Stimulated activated naive B cell treated with anti-CD40 and anti-IgM and Interleukin-4, amounts not matched to agents 10 μg/mL and 1 μg/mL and 100 μg/mL, for 72 hours (primary cell): ENCODE measurements at places on chromosomes 1 and 21.

DNA sequence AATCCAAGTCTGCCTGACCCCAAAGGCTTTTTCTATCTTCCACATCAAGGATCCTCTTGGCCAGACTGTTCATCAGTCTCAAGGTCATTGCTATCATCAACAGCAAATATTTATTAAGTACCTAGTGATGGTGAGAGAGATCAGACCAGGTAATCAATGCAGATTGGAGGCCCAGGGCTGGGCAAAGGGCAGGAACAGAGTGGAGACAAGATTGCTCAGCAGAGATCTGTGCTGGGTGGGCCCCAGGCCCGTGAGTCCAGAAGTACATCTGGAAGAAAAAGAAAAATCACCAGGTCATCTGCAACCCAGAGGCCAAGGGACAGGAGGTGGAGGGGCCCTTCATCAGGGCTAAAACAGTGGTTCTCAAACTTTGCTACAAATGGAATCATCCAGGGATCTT is 10.1 kb upstream of the PAQR7 start:
- DNase-seq = no peak

- no peak for DNase-seq
These were observed 46.2 kb downstream of the ACBD6 start for GRCh38 chr1:180456191-180456590.

DNA sequence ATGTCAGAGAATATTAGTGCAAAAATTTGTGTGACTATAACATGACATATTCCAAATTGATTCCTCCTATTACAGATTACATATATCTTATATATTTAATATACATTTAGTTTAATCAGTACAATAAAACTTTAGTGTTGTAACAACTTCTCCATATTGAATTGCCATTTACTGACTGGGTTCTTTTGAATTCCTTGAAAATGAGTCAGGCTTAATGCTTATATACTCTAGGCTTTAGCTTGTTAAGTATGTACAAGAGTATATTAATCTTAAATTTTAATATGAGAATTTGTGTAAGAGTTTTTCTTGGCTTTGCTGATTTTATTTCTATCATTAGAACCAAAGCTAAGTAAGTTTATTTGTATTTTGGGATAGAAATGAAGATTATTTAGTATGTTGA is 40.3 kb downstream of the XPR1 start:
- DNase-seq = no peak

GRCh38 chr21:19522381-19522780 is 1118.8 kb upstream of the TMPRSS15 start:
- DNase-seq = no peak

DNA sequence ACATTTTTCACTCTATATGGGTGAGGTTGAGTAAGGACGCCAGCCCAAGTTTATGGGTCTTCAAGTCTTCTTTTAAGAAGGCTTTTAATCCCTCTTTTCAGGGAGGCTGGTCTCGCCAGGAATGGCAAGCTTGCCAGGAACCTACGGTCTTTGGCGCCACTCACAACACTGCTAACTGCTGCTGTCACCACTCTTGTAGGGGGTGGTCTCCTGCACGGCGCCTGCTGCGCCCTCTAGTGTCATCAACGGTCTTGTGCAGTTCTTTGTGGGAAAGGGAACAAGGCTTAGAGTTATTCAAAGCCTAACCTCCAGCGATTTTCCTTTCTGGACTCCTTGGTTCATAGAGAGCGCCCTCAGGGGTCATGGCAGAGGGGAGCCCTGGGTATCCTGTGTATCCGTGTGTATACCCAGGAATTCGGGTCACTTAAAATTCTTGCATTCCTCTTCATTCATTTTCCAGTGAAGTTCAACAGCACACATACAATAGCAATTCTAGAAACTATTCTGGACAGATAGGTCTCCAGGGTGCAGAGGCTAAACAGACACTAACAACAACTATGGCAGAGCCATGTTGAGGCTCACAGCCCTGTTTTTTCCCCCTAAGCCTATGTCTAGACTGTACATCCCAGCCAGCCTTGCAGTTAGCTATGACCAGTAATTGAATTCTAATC is 392.8 kb upstream of the CAMK1G start:
- no peak for DNase-seq

DNA sequence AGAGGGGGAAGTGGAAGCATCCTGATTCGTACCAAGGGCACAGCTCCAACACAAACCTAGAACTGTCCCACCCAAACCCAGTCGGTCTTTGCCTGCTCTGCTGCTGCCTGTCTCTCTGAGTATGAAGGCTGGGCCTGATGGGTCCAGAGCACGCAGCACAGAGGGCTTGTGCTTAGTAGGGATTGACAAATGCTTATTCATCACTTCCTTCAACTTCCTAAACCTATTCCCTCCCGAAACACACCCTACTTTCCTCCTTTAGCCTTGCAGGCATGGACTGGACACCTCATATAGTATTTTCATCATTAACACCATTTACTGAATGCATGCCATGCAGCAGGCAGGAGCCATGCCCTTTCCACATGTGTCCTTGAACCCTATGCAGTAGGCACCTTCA is 31.3 kb downstream of the FOXO6 start:
- no peak for DNase-seq

- no peak for DNase-seq
These were observed 30.9 kb downstream of the TRIM11 start for GRCh38 chr1:228375578-228376261.

DNA sequence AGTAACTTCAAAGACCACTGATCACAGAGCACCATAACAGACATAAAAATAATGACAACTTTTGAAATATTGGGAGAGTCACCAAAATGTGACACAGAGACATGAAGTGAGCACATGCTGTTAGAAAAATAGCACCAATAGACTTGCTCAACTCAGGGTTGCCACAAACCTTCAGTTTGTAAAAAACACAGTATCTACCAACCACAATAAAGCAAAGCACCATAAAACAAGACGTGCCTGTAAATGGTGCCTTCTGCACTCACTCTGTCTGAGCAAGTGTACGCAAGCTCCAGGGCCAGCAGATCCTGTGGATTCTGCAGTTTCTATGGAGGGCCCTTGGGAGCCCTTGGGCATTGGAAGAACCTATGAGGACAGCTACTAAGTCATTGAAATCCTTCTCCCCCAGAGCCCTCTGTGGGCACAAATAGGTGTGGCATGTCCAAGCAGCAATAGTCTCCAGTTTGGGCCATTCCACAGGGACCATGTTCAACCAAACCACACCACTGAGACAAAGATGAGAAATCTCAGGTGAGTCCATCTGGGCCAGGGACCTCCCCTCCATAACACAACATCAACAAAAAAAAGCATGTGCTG is 116.9 kb upstream of the RAB4A start:
- DNase-seq = no peak

DNA sequence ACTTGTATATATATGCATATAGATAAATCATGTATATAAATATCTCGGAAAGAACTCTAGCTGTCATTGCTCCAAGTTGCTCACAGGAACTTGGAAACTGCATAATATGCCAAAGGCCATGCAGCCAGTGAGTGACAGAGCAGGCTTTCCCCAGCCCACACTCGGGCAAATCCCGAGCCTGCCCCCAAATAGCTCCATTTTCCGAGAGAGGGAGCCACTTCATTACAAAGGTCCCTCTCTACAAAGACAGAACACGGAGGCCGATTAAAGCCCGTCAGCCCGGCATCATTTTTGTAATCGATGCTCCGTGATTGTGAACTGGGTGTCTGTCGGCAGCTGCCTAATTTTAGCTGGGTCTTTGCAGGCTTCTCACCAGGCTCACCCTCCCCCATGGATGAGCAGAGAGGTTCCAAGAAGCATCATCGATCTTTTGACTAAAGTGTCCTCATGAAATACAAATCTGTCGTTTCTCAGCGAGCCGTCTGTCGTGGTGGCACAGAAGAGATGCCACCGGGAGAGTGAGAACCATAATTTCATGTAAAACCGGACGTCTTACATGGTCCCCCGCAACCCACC is 663.9 kb downstream of the PTPRU start:
- no peak for DNase-seq

DNA sequence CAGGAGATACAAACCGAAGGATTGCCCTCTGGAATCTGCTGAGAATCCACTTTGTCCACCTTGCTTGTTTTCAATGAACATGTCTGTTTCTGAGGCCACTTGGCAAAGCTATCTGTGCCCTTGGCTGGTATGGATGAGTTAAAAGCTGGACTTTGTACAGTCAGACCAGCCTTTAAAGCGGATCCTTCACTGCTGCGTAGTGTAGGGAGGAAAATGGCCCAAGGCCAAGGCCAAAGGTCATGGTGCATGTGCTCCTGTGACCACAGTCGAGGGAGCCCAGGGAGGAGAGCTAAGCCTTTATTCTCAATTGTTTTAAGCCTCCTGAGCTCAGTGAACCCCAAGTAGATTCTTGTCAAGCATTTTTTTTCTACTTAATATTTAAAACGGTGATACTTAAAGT is 37.0 kb downstream of the KCNJ15 start:
- no peak for DNase-seq

DNA sequence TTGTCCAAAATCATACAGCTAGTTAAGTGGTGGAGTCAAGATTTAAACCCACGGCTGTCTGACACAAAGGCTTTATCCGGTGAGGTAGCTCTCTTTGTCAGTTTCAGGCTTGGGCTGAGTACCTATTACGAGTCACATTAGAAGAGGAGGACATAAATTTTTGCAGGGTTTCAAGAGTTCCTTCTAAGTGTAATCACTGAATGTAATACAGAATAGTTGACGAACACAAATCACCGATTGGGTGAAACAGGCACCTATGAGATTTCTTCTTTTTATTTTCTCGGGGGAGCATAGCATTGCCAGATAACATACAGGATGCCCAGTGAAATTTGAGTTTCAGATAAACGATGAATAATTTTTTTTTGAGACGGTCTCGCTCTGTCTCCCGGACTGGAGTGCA is 847 bp downstream of the PSMD4 start:
- DNase-seq = no peak

DNA sequence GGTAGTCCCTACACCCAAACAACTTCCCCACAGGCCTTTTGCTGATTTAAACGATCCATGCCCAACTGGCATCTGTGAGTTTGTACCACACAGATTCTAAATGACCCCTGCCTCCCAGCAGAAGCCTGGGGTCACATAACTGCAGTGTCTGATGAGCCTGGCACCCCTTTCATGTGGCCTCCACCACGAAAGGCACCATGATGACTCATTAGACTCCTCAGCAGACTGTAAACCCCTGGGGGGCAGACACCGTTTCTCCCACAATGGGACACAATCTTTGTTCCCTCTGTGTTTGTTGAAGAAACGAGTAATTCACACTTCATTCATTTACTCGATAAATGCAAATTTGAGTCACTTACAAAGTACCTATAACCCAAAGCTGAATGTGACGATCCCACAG is 81.6 kb downstream of the CCDC185 start:
- no peak for DNase-seq
